Urothelium cell line (cell line): ENCODE measurements at places on chromosomes 5 and 9.

GRCh38 chr9:69812068-69813000 is 8.3 kb upstream of the CFAP95 start:
- DNase-seq, result no peak

DNA sequence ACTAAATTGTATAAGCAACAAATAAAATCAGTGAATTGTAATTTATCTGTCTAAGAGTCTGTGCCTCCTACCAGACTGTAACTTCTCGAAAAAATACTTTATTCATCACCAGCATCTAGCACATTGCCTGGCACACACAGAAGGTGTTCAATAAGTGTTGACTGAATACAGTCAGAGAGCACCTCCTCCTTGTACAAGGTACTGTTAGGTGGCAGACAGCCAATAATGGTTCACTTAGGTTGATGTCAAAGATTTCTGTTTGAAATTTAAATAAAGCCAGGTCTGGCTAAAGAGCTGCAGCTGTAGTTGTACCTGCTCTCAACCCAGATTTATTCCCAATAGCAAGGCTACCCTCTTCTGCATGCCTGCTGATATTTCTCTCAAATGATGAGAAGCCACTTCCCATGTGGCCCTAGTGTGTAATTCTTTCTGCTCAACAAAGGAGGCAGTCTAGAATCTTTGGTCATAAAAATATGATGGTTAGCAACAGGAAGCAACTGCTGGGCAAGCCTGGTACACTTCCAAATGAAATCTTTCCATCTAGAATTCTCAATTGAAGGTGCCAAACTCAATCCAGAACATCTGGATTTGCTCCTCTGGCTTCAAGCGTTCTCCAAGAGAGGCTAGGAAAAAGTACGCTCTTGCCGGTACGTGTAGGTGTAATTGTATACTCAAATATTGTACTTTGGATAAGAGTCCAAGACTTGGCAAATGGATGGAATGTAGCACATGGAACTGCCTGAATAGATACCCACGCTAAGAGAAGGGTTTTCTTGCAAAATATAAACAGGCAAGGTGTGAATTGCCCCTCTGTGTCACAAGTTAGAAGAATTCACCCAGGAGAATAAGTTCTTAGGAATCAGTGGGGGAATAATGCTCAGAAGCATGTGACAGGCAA is 95.6 kb downstream of the NR6A1 start:
- no peak for DNase-seq

DNA sequence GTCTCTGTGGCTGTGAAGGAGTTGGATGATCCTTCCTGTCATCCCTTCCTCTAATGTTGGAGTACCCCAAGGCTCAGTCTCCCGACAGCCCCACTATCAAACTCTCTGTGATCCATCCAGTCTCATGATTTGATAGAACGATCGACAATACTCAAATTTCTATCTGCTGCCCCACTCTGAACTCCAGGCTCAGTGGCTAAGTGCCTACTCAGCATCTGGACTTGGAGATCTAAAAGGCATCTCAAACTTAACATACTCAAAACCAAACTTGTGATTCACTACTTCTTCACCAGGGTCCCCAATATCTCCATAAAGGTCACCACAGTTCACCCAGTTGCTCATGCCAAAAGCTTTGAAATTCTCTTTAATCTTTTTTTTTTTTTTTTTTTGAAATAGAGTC is 15.1 kb upstream of the STRBP start:
- no peak for DNase-seq

DNA sequence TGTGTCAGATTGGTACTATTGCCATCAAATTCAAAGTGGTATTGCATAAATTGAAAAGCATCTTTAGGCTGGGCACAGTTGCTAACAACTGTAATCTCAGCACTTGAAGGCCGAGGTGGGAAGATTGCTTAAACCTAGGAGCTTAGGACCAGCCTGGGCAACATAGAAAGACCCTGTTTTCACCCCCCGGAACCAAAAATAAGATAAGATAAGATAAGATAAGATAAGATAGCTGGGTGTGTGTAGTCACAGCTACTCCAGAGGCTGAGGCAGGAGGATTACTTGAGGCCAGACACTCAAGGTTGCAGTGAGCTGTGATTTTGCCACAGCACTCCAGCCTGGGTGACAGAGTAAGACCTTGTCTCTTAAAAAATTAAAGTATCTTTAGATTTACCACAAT is 297.9 kb upstream of the SEMA6A start:
- no peak for DNase-seq

GRCh38 chr9:109289186-109289585 is 31.7 kb downstream of the EPB41L4B start:
- no peak for DNase-seq

DNA sequence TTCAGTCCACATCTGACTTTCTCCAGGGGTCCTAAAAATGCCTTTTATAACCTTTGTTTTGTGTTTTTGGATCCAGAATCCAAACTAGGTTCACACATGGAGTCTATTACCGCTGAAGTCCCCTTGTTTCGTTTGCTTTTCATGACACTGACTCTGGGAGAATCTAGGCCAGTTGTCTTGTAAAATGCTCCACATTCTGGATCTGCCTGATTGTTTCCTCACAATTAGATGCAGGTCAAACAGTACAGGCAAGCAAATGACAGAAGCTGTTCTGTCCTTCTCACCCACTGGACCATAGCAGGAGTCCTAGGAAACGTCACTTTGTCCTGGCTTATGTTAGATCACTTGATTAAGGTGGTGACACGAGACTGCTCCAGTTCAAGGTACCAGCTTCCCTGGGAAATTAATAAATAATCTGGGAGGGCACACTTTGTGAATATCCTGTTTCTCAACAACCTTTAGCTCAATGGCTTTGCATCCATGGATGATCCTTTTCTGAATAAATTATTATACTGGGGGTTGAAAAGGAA is 34.1 kb downstream of the FABP6 start:
- no peak for DNase-seq

DNA sequence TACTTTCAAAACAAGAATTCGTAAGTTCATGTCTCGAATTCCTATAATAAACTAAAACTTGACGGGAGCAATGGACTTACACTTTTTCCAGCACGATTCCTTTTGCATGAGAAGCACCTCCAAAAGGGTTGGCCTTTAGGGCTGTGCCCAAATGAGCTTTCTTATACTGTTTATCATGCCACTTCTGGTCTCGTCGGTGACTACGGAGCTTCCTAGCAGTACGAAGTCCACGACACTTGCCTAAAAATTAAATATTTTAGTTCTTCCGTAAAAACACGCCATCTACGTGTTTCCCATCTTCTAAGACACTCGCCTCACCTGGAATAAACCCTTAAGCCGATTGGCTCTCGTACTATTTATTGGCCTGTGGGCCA is 554 bp downstream of the RPS23 start:
- no peak for DNase-seq

DNA sequence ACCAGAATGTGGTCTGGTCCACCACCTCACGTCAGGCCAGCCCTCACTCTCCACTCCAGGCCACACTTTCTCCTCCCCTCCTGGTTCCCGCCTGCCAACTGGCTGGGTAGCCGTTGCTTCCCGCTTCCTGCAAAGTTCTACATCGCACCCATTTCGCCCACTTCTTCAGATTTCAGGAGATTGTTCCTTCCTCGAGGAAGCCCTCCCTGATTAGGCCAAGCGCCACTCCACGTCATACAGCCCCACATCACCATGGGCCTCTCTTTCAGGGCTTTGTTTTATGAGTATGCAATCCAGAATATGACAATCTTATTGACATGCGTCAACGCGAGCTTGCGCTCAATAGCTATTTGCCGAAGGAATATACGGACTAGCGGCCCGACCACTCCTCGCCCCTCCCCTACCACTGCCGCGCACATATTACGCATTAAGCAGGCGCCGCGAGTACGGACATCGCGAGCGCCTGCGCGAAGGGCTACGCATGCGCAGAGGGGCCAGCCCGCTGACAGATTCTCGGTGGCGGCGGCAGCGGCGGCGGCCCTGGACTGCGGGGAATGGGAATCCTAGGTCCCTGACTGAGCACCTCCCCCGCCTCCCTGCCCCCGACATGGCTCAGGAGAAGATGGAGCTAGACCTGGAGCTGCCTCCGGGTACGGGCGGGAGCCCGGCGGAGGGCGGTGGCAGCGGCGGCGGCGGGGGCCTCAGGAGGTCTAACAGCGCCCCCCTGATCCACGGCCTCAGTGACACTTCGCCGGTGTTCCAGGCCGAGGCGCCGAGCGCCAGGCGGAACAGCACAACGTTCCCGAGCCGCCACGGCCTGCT is 74.7 kb downstream of the PIP5K1B start:
- DNase-seq, result peak; percentile 92

GRCh38 chr9:121484651-121485446 is 14.8 kb downstream of the GGTA1 start:
- DNase-seq, result no peak

DNA sequence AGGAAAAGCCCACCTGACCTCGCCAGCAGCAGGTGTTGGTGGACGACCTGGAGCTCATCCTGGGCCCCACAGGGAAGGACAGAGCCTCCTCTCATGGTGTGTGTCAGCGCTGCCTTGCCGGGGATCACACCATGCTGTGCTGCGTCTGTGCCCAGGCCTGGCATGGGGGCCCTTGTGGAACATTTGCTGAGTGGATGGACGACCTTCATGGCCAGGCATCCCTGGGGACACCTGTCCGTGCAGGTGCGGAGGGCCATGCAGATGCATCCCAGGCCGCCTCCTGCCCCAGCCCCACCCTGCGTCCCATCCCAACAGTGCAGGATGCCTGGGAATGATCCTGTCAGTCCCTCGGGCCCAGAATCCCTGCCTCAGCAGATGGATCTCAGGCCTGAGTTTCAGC is 73.8 kb downstream of the NEK6 start:
- no peak for DNase-seq

GRCh38 chr9:89874351-89875321 is 269.8 kb downstream of the GADD45G start:
- DNase-seq, result no peak

- DNase-seq, result peak; percentile 21
Observed at GRCh38 chr9:29564564-29564963, 1991.3 kb upstream of the C9orf72 start.

GRCh38 chr9:110180511-110181434 is 27.2 kb downstream of the C9orf152 start:
- DNase-seq, result no peak

DNA sequence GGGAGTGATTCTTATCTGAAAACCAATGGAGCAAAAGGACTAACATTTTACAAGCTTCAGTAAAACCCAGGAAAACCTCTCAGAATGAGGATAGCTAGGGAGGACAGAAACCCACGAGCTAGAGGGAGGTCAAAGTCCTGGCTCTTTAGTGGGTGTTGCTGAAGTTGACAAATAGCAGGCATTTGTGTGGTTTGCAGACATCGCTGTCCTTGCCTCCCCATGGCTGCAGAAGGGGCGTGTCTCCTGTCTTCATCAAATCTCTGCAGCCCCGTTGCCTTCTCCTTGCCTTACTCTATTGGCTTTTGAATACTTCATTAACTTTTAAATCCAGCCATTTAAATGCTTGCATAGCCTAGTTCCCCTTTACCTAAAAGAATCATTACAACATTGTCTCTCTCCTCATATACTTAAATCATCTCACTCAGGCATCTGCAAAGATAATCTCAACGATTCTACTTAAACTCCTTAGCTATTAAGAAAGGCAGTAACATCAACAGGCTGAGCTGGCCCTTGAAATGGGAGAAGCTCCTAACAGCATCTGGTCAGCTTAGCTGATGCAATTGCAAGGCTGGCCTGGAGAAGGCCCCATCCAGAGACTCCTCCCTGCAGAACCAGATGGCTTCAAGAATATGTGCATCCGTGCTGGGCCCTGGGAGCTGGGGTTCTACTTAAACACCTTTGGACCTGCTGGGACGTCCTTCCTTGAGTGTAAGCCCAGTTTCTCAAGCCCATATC is 152.8 kb upstream of the TAS2R1 start:
- no peak for DNase-seq

GRCh38 chr9:127535396-127535795 is 76.7 kb upstream of the STXBP1 start:
- DNase-seq, result no peak

GRCh38 chr9:82492274-82492673 is 503.7 kb downstream of the SPATA31D1 start:
- no peak for DNase-seq

DNA sequence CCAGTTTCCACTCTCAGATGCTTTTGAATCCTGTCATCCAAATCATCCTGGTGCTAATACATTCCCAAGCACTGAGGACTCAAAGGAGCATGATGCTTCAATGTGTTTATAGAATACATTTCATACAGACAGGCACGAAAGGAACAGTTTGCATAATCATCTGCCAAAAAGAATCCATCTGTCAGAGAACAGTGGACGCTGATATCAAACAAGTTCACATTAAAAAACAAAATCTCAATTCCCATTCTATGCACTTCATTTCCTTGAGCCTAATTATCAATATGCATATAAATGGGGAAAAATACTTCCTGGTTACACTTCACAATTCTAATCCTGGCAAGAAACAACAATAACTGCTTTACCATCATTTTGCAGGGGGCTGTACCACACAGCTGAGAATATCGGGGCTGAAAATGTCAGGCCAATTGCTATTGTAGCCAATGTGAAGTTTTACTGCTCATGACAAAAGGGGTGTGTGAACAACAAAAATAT is 125.5 kb upstream of the FAM174A start:
- DNase-seq, result no peak

GRCh38 chr9:120937127-120937526 is 10.5 kb upstream of the TRAF1 start:
- DNase-seq, result no peak

GRCh38 chr5:116575326-116576052 is 866 bp upstream of the SEMA6A start:
- DNase-seq, result no peak
